H7 (cell line): ENCODE measurements at places on chromosomes 1 and 21. TPM values are rescaled to one million over a fixed set of nuclear protein-coding genes. Genes with fewer than 3 reads are reported as not detected.

GRCh38 chr1:117512728-117513321, 93.0 kb upstream of the TENT5C start:
- no peak for DNase-seq

Gene KIAA1614
- total RNA-seq: 1.1 and 3.4 TPM in 2 replicates

- DNase-seq: peak; percentile 82
Observed at GRCh38 chr1:159188375-159188788, 16.3 kb upstream of the ACKR1 start.

DNA sequence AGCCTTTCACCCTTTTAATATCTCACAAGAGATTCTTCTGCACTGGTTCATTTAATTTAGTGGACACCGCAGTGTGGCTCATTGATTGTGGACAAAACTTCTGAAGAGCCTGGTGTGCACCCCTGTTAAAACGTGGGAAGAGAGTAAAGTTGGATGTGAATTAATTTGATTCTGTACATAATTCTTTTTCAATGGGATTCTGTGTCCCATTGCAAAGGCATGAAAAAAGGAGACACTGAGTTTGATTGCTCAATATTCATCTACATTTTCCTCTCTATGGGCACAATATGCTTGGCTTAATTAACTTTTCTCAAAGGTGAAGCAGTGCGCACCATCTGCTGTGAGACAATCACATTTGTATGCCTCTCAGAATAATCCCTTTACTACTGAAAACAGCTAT, 95.1 kb downstream of the BARHL2 start:
- no peak for DNase-seq

Gene GBP6
- total RNA-seq: not detected in 2 replicates

DNA sequence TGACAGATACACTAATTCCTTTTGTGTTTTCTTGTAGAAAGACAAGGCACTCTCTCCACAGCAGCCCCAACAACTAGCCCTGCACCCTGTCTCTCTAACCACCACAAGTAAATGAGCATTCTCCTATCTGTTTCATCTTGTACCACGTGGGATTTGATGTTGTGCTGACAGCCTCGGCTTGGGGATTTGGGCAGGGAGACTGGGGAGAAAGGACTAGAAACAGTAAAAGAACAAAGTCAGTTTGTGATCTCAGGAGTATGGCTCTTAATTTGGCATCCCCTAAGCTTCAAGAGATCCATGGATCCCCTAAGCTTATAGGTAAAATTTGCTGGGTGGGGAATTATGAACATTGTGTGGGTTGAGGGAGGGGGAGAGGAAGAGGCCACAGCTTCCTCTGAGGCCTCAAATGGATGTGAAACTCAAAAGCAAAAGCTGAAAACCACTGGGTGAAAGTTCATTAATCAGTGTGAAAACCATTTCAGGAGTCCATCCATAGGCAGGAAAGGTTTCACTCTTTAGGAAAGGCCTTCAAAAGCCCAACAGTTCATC, 3.1 kb downstream of the C1orf162 start:
- no peak for DNase-seq

DNA sequence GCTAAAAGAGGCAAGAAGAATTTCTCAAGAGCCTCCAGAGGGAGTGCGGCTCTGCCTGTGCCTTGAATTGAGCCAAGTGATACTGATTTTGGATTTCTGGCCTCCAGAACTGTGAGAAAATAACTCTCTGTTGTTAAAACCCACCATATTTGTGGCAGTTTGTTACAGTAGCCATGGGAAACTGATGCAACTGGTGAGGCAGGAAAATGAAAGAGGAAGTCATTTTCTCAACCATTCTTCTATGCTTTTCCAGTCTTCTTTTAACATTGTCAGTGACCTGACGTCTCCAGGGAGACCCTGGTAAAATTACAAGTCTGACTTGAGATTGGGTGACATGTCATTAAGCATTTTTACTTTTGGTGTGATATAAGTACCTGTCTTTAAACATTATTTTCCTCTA, 5.8 kb downstream of the OR6P1 start:
- no peak for DNase-seq

- no peak for DNase-seq
Observed at GRCh38 chr1:186050360-186050759, 316.2 kb downstream of the HMCN1 start.

- DNase-seq: no peak
Observed at GRCh38 chr1:115755456-115756370, 12.8 kb downstream of the CASQ2 start.

GRCh38 chr21:45135868-45136267, 61.5 kb downstream of the ADARB1 start:
- DNase-seq: no peak

Gene C1QTNF12
- 3.6 and 6.3 TPM in 2 replicates for total RNA-seq

Gene KCND3
- 0.21 and 0.63 TPM in 2 replicates for total RNA-seq

Gene PDZK1
- total RNA-seq: 1.3 and 4.1 TPM in 2 replicates

Gene MCOLN3
- 1.2 and 1.5 TPM in 2 replicates for total RNA-seq

Gene ADCY10
- total RNA-seq: 0.24 and 0.67 TPM in 2 replicates

Gene ZP4
- not detected in 2 replicates for total RNA-seq

DNA sequence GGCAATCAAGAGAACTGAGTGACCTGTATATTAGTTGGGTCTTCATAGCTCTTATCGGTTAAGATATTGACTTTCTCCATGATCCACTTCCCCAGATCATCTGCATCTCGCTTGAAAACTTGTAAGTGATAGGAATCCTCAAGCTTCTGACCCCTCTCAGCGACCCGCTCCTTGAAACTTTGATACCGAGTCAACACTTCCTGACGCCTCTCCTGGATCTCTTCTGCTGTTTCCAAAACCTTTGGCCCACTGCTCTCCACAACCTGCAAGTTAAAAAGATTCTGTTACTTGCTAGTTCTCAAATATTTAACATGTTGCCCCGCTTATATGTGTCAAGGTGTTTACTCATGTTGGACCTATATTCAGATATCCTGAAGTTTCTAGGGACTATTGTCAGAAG, 1.4 kb downstream of the SPTA1 start:
- DNase-seq: no peak

DNA sequence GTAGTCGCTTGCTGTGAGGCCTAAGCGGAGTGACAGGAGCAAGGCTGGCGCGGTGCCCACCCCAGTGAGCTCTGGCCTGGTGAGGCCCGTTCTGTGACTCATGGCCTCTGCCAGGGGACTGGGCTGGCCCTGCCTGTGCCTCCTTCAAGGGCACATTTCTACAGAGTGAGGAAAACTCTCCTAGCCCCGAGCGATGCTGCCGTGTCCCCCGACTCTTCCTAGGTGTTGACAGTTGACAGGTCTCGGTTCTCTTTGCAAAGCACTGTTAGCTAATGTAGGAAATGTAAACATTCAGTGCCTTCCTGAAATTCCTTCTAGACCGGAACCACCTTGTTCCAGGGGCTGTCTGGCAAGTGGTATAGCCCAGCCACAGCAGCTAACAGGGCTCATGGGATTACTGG, 43.9 kb downstream of the ABCG1 start:
- DNase-seq: peak; percentile 47

Gene MMP23B
- 11.9 and 15.7 TPM in 2 replicates for total RNA-seq

DNA sequence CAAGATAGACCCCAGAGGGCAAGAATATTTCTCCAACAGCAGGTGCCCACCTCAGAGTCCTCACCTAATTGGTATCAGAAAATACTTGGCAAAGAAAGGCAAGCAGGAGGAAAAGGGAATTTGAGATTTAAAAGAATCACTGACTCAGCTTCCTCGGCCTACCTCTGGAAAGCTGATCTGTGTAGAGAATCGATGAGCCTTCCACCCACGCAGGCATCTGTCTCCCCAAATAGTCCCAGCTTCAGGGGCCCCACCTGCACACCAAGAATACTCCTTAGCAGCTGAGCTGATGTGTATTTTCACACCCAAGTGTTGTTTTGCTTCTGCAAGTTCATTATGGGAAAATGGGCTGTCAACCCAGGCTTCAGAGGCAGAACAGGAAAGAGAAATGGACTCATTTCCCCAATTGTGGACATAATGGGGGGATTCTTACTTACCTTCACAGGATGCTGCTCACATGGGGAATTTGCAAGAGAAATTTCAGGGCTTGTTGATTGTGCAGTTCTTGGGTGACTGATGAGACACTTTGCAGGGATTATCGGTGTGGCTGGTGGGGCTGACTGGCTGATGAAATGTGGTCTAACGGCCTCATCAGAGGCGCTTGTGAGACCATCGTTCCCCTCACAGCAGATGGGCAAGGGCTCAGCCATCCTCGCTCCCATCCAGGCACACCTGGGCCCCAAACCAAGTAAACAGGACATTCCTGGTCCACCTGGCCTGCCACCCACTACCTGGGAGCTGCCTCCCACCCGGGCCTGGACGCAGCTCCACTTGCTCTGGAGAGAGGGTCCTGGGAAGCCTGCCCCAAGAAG, 436.3 kb downstream of the PTPRU start:
- DNase-seq: peak; percentile 11

Gene GUCA2B
- not detected in 2 replicates for total RNA-seq

DNA sequence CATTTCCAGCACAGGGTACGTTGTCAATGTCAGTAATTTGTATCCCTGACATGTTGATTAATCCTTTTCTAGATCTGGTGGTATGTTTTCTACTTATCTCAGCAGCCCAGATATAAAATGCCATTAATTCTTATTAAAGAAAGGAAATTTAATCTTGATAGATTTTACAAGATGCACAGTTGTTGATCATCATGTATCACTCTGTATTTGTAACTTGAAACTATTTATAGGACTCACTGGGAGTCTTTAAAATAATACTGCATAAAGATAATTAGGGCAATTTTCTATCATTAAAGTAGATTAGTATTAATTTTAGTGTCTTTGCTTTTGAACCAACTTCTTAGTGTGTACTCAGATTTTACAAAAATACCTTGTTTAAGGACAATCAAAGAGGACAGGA, 84.9 kb downstream of the GREM2 start:
- no peak for DNase-seq
